GM23338 (cell line): ENCODE measurements at places on chromosomes 2 and 18. TPM values are rescaled to one million over a fixed set of nuclear protein-coding genes. Genes with fewer than 3 reads are reported as not detected.

The UNC80 gene
- 0.47 and 1.5 TPM in 2 replicates for total RNA-seq

The KIAA2012 gene
- 0.03 TPM in 1 of 2 replicates, not detected in the other for total RNA-seq

The SLC5A7 gene
- 0.08 and 0.17 TPM in 2 replicates for total RNA-seq

The HOXD11 gene
- total RNA-seq = not detected in 2 replicates

The CFAP221 gene
- 0.23 and 0.42 TPM in 2 replicates for total RNA-seq
